ENCODE measurements at places on chromosomes 13 and 19.

GRCh38 chr19:33686687-33687480 lies 65.1 kb downstream of the CHST8 start:
- DNase-seq = no peak

DNA sequence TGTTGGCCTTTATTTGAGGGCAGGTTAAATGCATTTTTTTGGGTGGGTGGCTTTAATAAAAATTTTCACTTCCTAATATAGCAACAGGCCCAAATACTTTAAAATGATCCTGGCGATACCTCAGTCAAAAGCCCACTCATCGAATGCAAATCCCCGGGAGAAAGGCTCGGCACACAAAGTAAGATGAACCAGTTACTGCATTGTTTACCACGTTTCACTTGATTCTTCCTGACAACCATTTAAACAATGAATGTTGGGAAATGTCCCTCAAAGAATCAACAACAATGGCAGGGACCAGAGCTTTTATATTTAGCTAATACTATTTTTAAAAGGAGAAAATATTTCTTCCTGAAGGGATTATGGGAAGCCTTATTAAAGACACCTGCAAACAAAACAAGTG lies 187.7 kb downstream of the ABCC4 start:
- DNase-seq = no peak

- DNase-seq = no peak
Measured at GRCh38 chr13:42170029-42170428, 101.9 kb upstream of the AKAP11 start.

- DNase-seq = peak; percentile 43
Measured at GRCh38 chr13:80345771-80346510, 5.0 kb upstream of the SPRY2 start.

DNA sequence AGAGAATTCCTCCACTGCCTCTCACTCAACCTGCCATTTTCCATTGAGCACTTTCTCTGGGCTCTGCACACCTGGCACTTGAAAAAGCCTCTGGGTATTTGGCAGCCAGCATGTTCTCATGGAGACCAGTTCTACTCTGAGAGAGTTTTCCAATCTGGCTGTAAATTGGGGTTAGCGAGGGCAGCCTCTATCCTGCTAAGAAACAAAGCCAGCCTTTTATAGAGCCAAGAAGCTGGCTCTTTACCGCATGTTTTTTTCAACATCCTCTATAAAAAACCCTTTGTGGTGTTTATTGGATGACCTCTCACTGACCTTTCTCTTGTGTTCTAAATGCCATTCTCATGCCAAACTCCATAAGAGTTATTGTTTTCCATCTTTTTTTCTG lies 52.6 kb upstream of the RCBTB2 start:
- DNase-seq = peak; percentile 57

DNA sequence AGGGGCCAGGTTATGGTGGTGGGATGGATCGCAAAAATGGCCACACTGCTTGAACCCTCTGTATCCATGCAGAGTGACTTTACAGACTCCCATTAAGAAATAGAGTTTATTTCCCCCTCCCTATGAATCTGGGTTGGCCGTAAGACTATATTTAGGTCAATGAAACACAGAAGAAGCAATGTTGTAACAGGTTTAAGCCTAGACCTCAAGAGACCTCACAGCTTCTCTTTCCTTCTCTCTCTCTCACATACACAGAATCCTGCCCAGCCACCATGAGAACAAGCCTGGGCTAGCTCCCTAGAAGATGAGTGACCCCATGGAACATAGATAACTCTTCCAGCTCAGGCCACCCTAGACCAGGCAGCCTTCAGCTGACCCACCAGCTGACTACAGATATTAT lies 21.0 kb upstream of the FBL start:
- DNase-seq = no peak

DNA sequence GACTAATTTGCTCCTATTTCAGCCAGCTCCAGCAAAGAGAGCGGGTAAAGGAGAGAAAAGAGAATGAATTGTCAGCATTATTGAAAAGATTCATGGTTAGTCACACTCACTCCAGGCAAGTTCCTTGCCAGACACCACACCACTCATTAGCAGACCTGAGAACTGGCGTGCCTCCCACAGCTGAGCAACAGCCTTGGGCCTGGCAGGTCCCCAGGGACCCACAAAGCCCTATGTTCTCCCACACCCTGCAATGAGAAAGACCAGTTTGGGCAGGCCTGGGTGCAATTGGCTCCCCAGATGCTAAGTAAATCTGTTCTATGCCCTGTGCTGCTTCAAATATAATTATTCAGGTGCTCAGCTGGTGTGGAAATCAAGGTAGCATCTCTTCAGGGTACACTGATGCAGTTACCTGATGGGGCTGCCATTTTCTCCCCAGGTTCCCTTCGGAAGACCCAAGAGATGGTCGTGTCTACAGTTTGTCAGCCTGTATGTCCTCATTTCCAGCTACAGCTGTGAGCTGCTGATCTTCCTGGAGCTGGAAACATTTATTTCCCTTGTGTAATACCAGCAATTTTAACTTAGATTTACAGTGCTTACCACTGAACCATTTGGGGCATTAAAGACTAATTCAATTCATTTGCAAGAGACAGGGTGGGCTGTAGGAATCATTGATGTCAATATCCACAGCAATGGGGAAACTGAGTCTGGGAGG lies 405.0 kb downstream of the COG6 start:
- DNase-seq = peak; percentile 96

DNA sequence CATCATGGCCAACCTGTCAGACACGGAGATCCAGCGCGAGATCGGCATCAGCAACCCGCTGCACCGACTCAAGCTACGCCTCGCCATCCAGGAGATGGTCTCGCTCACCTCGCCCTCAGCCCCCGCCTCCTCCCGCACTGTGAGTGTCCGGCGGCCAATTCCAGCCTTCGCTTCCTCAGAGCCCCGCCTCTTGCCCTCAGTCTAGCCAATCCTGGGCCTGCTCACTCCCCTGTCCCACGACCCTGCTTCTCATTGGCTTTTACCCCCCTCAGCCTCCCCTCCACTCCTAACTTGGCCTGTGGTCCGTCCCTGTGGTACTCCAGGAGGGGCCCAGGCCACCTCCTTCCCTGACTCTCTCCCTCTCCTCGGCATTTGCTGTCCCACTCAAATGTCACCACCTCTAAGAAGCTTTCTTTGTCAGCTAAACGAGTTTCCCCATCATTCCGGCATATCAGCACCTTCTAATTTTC lies 12.3 kb downstream of the HRC start:
- DNase-seq = peak; percentile 93

DNA sequence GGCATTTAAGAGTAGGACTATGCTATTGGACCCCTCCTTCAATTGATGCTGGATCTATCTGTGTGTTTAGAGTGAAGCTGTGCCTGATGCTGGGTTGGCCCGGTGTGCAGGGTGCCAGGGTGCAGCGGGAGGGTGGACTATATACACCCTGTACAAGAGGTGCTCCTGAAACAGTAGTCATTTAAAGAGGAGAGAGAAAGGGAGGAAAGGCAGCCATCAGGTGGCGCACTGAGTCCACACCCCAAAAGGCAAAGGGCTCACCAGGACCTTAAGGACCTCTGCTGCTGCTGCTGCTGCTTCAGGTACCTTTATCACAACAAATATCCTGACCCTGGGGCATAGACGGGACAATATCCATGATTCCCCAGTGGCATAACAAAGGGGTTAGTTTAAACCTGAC lies 39.4 kb downstream of the ZNF136 start:
- no peak for DNase-seq

DNA sequence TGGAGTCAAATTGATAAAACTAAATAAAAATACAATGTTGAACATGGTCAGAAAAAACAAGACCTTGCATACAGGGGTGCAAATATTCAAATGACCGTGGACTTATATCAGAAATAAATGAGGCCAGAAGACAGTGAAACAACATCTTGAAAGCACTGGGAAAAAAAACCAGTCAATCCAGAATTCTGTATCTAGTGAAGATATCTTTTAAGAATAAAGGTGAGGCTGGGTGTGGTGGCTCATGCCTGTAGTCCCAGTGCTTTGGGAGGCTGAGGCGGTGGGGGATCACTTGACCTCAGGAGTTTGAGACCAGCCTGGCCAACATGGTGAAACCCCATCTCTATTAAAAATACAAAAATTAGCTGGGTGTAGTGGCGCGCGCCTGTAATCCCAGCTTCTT lies 15.2 kb upstream of the CEBPA start:
- DNase-seq = no peak

DNA sequence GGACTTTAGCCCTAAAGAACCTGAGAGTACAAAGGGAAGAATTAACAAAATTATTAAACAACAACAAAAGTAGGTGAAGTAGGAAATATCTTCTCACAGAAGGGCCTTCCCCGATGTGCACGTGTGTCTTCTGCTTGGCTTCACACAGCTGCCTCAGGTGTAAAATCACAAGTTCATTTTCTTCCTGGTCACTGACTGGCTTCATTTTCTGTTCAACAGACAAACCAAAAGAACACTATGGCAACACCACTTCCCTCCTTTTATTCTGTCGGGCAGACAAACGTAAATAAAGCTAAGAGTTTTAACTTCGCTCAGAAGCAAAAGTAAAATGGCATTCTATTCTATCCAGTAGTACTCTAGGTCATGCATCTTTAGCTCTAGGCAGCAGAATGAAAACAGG lies 140.9 kb downstream of the TBC1D4 start:
- DNase-seq = no peak

GRCh38 chr19:11179716-11180297 lies 17.5 kb downstream of the KANK2 start:
- no peak for DNase-seq

DNA sequence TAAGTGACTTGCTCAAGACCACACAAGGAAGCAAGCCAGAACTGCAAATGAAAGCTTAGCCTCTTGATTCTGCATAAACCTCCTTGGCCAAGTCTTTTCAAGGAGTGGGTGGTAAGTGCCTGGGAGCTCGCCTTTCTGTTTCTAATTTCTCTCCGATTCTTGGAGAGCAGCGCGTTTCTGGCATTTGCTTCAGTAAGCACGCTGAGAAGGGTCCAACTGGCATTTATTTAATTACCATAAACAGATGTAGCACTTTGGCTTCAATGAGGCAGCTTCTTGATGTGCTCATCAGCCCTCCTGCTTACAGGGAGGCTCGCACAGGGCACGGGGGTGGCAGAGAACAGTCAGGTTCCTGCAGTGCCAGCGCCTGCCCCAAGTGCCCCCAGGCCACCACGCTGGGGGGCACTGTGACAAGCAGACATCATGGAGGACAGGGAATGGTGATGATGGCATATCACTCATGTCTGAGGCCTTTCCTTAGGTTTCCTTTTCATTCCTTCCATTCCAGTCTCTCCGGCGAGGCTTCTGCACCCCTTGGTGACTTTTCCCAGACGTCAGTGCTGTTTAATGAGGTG lies 13.3 kb downstream of the SIAH3 start:
- no peak for DNase-seq

DNA sequence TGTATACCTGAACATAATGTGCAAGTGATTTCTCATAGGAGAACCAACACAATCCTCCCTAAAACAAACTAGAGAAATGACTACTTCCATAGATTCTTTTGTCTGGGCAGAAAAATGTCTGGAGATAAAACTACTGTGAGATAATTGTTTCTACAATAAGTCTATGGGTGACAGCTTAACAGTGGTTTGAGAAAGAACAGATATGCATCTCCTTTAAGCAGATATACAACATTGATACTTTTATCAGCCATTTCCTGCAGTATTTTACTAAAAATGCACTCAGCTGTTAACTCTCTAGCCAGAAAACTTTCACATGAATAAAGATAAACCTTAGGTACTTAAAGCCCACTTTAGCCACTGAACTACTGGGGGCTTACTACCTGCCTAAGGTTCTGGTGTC lies 1132.4 kb downstream of the EFNB2 start:
- no peak for DNase-seq
